Lung (tissue), 17 donors: ENCODE measurements at places on chromosomes 1 and 21. TPM values are rescaled to one million over a fixed set of nuclear protein-coding genes. Genes with fewer than 3 reads are reported as not detected.
A peak's percentile ranks its signal among the peaks of the same experiment; 100 is the strongest.

- no peak overlapping the region for H3K4me3 ChIP-seq
- H3K4me1 ChIP-seq = peaks cover 4% of the 10 kb centered on the region
- H3K36me3 ChIP-seq = no peaks in the 10 kb centered on the region
- no peak overlapping the region for H3K27ac ChIP-seq
Measured at GRCh38 chr1:64759968-64760367, 15.1 kb downstream of the RAVER2 start.

- no peak overlapping the region for H3K27ac ChIP-seq
- no peak for DNase-seq
- H3K27me3 ChIP-seq = no peaks in the 10 kb centered on the region
- H3K4me3 ChIP-seq = no peak overlapping the region
Measured at GRCh38 chr1:169931795-169932231, 38.1 kb upstream of the SCYL3 start.

DNA sequence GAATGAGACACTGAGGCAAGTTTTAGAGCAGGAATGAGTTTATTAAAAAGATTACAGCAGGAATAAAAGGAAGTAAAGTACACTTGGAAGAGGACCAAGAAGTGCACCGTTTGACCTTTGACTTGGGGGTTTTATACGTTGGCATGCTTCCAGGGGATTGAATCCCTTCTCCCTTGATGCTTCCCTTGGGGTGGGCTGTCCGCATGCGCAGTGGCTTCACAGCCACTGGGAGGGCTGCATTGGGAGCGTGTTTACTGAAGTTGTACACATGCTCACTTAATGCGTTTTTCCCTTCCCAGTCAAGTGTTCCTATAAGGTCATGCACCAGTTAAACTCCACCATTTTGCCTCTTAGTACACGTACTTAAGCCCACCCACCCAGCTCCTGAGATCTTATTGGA lies 72.4 kb upstream of the MARK1 start:
- H3K4me1 ChIP-seq = no peaks in the 10 kb centered on the region
- DNase-seq = no peak
- no peak overlapping the region for H3K27ac ChIP-seq
- H3K27me3 ChIP-seq = no peaks in the 10 kb centered on the region
- no peak overlapping the region for H3K4me3 ChIP-seq

The TEDDM1 gene
- total RNA-seq = not detected

DNA sequence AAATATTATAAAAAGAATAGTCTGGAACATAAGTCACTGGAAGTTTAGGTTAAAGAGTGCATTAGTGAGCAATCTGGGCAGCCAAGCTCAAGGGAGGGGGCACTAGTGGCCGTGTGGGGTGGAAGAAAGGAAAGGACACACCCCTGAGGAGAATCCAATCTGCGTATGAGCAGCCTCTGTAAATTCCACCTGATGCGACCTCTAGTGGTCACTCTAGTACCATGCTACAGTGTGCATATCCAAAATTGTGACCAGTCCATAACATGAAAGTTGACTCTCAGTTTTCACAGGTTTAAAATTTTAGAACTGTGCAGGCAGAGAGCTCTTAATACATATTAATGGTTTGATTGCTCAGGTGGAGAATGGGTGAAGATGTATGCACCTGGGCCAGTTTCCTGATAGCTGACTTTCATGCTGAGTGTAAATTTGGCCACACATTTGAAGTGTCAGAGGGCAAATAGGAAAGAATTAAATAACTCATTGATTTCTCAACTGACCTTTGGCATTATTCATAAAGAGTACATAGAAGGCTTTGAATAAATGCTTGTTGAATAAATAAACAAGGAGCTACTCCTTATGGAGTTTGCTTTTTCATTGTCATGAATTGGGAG lies 105.9 kb upstream of the C21orf91 start:
- H3K4me3 ChIP-seq = no peak overlapping the region
- no peaks in the 10 kb centered on the region for H3K4me1 ChIP-seq
- no peak overlapping the region for H3K27ac ChIP-seq
- H3K36me3 ChIP-seq = no peaks in the 10 kb centered on the region
- DNase-seq = peak; percentile 55

GRCh38 chr1:219771080-219771479 lies 157.3 kb downstream of the SLC30A10 start:
- peak overlapping the region; percentile 7 for H3K27ac ChIP-seq
- H3K36me3 ChIP-seq = no peaks in the 10 kb centered on the region
- H3K4me3 ChIP-seq = no peak overlapping the region
- H3K4me1 ChIP-seq = peaks cover 3% of the 10 kb centered on the region
- H3K27me3 ChIP-seq = no peaks in the 10 kb centered on the region

DNA sequence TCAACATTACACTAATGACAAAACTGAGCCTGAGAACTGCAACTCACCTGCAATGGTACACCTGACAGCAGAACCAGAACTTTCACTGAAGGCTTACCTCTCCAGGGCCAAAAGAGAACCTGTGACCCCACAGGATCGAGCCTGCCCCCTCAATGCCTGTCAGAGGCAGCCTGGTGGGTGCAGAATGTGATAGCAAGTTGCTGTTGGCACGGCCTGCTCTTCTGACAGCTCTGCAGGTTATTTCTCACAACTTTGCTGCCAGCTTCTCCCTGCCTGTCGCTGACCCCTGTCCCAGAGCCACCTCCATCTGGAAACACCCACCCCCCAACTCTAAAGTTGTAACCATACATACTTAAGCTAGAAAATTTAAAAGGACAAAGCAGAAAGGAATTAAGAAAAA lies 35.2 kb downstream of the HIVEP3 start:
- H3K4me3 ChIP-seq = no peak overlapping the region
- no peaks in the 10 kb centered on the region for H3K36me3 ChIP-seq
- H3K27me3 ChIP-seq = no peaks in the 10 kb centered on the region
- H3K27ac ChIP-seq = no peak overlapping the region
- peaks cover 21% of the 10 kb centered on the region for H3K4me1 ChIP-seq

The MORN1 gene
- total RNA-seq = 20.7 TPM

The KCNA2 gene
- 0.25 TPM for total RNA-seq

GRCh38 chr1:7456722-7457082 lies 314.4 kb upstream of the VAMP3 start:
- H3K27ac ChIP-seq = no peak overlapping the region
- H3K27me3 ChIP-seq = no peaks in the 10 kb centered on the region
- no peak for DNase-seq
- H3K4me3 ChIP-seq = no peak overlapping the region
- no peaks in the 10 kb centered on the region for H3K4me1 ChIP-seq

GRCh38 chr1:174053826-174054225 lies 31.7 kb upstream of the RC3H1 start:
- H3K36me3 ChIP-seq = no peaks in the 10 kb centered on the region
- H3K27me3 ChIP-seq = no peaks in the 10 kb centered on the region
- H3K4me1 ChIP-seq = no peaks in the 10 kb centered on the region
- no peak overlapping the region for H3K4me3 ChIP-seq
- no peak overlapping the region for H3K27ac ChIP-seq

GRCh38 chr1:226166341-226166740 lies 20.2 kb downstream of the ACBD3 start:
- peaks cover 9% of the 10 kb centered on the region for H3K36me3 ChIP-seq
- DNase-seq = no peak
- H3K27me3 ChIP-seq = no peaks in the 10 kb centered on the region
- no peak overlapping the region for H3K27ac ChIP-seq

GRCh38 chr1:75614399-75614756 lies 3.5 kb upstream of the SLC44A5 start:
- H3K4me1 ChIP-seq = peaks cover 9% of the 10 kb centered on the region
- no peak overlapping the region for H3K27ac ChIP-seq
- H3K36me3 ChIP-seq = no peaks in the 10 kb centered on the region
- no peak overlapping the region for H3K4me3 ChIP-seq
- peak; percentile 25 for DNase-seq

GRCh38 chr1:41394959-41395956 lies 34.0 kb downstream of the FOXO6 start:
- H3K4me1 ChIP-seq = no peaks in the 10 kb centered on the region
- H3K4me3 ChIP-seq = no peak overlapping the region
- H3K27me3 ChIP-seq = peaks cover 3% of the 10 kb centered on the region
- no peak overlapping the region for H3K27ac ChIP-seq
- no peaks in the 10 kb centered on the region for H3K36me3 ChIP-seq
- peak; percentile 71 for DNase-seq

DNA sequence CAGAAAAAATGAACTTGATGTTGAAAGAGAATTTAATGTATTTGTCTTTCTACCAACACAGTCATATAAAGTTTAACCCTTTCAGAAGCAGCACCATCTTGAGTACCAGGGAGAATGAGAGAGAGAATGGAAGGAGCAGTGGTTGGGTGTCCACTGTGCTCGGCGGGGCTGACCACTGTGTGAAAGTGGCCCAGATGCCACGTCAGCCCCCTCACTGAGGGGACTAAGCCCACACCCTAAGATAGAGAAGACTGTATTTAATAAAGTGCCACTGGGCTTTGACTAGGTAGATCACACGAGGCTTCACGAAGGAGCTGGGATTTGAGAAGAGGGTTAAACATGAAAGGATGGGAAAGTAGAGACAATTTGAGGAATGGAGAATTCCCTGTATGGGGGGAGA lies 31.2 kb downstream of the BATF3 start:
- no peaks in the 10 kb centered on the region for H3K36me3 ChIP-seq
- DNase-seq = no peak
- H3K4me3 ChIP-seq = no peak overlapping the region
- peaks cover 15% of the 10 kb centered on the region for H3K4me1 ChIP-seq
- peak overlapping the region; percentile 91 for H3K27ac ChIP-seq

DNA sequence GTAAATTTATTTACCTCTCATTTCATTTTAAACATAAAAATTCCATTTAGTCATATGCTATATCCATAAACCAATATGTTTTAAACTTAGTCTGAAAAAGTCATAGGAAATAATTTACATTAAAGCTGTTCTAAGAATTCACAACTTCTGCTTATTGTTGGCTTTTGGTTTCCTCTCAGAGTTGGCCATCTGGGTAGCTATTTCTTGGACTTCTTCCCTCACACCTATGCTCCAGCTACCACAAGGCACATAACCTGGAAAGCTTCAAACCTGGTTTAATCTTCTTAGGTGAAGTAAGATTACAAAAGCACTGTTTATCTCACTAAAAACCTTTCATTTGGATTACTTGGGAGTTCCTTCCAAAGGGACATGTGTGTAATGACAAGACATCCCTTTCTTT lies 29.8 kb downstream of the RBM11 start:
- no peaks in the 10 kb centered on the region for H3K27me3 ChIP-seq
- no peaks in the 10 kb centered on the region for H3K36me3 ChIP-seq
- H3K4me1 ChIP-seq = no peaks in the 10 kb centered on the region
- no peak for DNase-seq
- no peak overlapping the region for H3K27ac ChIP-seq
- no peak overlapping the region for H3K4me3 ChIP-seq

- H3K4me3 ChIP-seq = no peak overlapping the region
- H3K27me3 ChIP-seq = no peaks in the 10 kb centered on the region
- no peaks in the 10 kb centered on the region for H3K4me1 ChIP-seq
- no peak overlapping the region for H3K27ac ChIP-seq
- no peaks in the 10 kb centered on the region for H3K36me3 ChIP-seq
Measured at GRCh38 chr1:94641990-94642389, 100.4 kb upstream of the F3 start.

- DNase-seq = no peak
- H3K4me1 ChIP-seq = peaks cover 8% of the 10 kb centered on the region
- no peaks in the 10 kb centered on the region for H3K36me3 ChIP-seq
- H3K27me3 ChIP-seq = no peaks in the 10 kb centered on the region
- H3K4me3 ChIP-seq = no peak overlapping the region
Measured at GRCh38 chr1:11885916-11886315, 27.2 kb upstream of the NPPB start.

GRCh38 chr1:53107570-53108322 lies 34.7 kb downstream of the SLC1A7 start:
- no peak overlapping the region for H3K4me3 ChIP-seq
- no peak for DNase-seq
- no peaks in the 10 kb centered on the region for H3K27me3 ChIP-seq
- H3K36me3 ChIP-seq = no peaks in the 10 kb centered on the region

DNA sequence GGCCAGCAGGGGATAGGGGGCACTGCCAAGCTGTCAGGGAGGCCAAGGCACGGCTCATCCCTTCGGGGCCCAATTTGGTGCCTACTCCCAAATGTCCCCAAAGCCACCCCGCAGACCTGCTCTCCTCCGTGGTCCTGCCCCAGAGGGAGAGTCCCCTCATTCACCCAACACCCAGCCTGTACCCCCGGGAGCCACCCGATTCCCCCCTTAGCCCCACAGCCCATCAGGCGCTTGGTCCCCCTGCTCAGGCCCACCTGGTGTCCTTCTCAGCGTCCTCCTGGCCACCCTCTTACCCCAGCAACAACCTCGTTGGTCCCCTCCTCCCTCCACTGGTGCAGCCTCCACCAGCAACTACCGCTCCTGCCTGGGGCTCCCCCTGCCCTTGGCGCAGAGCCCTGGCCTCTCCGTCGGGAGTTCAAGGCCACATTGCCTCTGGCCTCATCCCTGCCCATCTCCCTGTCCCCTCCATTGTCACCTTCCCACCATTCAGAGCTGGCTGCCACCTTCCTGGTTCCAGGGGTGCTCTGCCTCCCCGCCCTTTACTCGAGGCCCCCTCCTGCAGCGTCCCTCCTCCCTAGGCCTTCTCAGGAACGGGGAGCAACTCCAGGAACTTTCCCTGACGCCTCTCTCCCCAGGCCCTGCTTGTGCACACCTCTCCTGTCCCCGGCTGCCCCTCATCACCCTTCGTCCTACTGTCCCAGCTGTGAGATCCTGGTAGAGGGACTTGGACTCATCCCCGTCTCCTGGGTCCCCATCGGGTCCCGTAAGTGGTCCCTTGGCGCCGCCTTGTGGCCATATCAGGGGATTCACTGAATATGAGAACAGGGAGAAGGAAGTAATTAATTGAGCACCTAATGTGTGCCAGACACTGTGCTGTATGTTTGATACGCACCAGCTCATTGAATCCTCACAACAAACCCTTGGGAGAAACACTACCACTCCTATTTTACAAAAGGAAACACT lies 73.9 kb downstream of the RAP1GAP start:
- H3K4me3 ChIP-seq = no peak overlapping the region
- H3K27ac ChIP-seq = no peak overlapping the region
- no peaks in the 10 kb centered on the region for H3K4me1 ChIP-seq
- peaks cover 1% of the 10 kb centered on the region for H3K36me3 ChIP-seq

DNA sequence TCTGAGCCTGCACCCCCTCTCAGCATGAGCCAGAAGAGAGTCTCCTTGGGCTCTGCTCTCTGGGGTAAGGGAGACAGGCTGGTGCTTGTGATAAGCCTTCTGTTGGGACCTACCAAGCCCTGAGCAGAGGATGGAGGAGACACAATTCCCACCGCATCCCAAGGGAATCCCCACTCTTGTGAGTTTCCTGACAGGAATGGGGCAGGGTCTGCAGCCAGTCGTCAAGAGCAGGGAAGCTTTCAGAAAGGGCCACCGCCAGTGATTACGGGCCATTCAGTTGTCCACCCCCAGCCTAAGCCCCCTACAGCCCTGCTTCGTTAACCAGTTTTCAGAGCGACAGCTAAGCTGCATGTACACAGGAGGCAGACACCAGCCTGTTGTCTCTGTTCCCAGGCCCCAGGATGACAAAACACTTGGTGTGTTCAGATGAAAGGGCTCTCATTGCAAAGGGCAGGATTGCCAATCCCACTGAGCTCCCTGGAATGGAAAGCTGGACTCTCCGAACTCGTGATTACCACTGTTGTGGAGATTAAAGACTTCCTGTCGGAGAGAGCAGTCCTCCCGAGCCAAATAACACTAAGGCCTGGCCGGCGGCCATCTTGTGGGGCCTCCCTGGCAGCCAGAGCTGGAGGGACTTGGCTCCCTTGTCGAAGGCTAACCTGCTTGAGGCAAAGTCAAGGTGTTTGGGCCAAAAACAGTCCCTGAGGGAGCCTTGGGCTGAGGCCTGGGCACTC lies 37.4 kb upstream of the SLC30A1 start:
- DNase-seq = peak; percentile 91
- no peaks in the 10 kb centered on the region for H3K27me3 ChIP-seq
- H3K27ac ChIP-seq = no peak overlapping the region
- no peak overlapping the region for H3K4me3 ChIP-seq

The TNFRSF1B gene
- total RNA-seq = 52.0 TPM

The NBPF6 gene
- total RNA-seq = not detected
